ENCODE measurements at places on chromosomes 11 and 22.
A peak's percentile ranks its signal among the peaks of the same experiment; 100 is the strongest.

GRCh38 chr11:10030122-10030490 is 263.9 kb downstream of the SBF2 start:
- DNase-seq: no peak

DNA sequence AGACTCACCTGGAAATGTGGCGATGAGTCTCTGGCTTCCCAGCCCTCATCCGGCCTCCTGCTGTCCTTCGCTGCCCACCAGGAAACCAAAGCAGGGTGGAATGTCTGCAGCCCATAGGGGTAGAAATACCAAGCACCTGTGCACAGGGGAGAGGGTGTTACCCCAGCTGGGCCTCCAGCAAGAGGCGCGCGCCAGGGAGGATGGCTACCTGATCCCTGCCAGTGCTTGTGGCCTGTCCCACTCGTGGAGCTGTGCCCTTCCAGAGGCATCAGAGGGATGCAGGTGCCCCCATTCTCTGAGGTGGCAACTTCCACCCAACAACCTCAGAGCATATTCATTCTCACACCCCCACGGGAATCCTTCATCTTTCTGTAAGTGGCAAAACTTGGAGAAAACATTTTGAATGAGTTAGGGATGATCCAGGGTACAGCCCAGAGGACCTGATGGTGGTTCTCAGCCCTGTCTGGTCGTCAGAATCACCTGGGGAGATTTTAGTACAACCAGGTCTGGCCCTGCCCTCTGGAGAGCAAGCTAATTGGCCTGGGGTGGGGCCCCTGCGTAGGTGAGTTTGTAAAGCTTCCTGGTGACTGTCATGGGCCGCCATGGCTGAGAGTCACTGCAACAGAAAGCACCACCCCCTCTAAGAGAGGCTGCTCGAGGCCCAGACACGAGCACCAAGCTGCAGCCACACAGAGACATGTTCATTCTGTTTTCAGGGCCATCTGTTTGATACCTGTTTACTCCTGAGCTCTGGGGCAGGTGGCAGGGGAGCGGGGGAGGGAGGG is 9.9 kb downstream of the SUN2 start:
- DNase-seq: no peak

DNA sequence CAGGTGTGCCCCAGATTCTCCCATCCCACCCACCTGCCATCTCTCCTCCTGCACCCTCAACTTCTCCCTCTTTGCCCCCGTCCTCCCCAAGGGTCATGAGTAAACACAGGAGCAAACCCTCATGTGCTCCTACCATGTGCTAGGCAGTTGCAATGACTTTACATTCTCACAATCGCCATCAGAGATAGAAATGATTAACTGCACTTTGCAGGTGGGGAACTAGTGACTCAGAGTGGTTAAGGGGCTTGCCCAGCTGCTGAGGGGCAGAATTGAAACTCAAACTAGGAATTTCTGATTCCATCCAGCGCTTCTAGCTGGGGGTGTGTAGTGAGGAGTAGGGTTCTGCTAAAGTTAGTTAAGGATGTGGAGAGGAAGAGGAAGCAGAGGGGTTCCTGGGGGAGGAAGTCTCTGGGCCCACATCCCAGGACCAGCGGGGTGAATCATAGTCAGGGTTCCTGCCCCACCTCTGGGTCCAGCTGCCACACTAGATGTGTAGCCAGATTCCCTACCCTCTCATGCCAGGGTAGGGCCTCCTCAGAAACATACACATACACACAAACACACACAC is 16.0 kb upstream of the PRG2 start:
- no peak for DNase-seq

GRCh38 chr11:94312339-94312738 is 8.0 kb downstream of the IZUMO1R start:
- no peak for DNase-seq

DNA sequence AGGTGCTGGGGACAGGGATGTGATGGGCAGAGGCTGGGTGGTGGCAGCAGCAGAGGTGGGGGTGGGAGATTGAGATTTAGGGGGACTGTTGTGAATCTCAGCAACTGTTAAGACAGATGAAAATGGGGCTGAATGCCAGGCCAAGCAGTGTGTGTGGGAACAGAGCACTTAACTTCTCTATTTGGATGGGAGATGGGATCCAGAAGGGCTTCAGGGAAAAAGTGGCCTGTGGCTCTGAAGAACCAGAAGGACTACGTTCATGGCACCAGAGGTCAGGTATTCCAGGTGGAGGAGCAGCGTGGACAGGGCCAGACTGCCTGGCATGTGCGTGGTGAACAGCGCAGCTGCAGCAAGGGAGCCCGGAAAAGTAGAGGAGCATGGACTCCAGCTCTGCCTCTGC is 82.6 kb upstream of the SYT13 start:
- DNase-seq: no peak

- no peak for DNase-seq
Measured at GRCh38 chr11:125369808-125370207, 126.3 kb downstream of the FEZ1 start.

DNA sequence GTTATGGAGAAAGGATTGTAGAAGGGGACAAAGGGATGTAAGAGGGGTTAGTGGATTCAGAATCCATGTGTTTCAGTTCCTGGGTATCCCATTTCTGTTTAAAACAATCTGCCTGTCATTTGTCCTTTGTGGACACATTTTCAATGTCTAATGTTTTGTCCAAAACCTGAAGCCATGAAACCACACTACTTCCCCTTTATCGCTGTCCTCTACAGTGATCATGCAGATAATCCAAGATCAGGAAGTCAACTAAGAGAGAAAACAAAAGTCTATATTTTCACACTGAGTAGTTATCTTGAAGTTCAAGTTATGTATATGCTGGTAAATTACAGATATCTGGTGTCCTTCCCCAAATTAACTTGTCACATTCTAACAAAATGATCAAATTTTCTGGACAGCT is 457.0 kb downstream of the NTM start:
- DNase-seq: no peak

GRCh38 chr11:31977343-31977742 is 113.5 kb upstream of the RCN1 start:
- DNase-seq: no peak

DNA sequence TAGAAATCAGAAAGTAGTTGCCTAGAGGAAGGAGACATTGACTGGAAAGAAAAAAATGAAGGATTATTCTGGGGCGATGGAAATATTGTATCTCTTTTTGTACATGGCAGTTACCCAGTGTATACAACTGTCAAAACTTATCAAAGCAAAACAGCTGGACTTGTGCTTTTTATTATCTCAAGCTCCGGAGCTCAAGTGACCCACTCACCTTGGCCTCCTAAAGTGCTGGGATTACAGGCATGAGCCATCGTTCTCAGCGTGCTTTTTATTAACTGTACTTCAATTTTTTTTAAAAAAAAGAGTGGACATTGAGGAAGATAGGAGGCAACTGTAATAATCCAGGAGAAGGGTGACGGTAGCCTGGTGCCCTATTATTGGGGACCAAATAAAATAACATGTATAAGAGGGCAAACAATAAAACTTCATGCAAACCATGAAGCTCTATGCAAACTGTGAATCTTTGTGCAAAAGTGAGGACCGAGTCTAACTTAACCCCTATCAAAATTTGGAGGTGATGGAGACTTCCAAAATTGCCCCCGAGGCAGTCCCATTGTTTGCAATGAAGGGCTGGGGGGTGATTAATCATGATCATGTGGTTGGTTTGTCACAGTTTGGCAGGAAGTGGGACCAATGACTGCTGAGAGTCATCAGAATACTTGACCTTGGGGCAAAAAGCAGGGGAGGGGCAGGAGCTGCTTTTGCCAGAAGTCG is 23.5 kb downstream of the FZD4 start:
- DNase-seq: no peak

DNA sequence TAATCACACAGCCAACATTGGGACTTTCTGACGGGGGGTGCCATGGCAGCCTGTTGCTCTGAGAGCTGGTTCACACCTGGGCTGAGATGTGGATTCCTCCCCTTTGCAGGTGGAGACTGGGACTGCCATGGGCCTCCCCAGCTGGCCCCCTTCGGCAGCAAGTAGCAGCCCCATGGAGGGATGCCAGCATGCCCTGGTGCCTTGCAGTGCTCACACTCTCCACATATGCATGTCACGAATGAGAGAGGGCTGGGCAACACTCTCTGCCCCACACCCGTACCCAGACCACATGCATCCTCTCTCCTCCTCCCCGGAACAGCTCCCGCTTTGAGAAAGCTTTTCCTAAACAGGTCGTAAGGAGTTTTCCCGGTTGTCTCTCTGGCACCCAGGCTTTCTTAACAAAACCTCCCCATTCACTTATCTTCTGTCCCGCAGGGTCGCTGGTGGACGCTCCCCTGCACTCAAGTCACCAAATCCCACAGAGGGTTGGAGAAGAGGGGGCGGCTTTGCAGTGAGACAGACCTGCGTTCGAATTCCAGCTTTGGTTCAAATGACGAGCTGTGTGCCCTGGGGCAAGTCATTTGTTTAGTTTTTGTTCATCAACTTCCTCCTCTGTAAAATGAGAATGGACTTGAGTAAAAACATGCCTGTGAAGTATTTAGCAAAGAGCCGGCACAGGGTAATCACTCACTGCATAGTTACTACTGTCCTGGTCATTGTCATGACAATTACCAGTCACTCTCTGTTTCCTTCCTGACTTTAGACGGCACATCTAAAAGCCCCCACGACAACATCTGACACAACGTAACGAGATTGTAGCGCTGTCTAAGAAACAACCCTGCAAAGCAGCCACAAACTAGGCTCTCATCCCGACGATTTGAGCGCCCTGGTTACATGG is 231.3 kb upstream of the B3GAT1 start:
- no peak for DNase-seq

DNA sequence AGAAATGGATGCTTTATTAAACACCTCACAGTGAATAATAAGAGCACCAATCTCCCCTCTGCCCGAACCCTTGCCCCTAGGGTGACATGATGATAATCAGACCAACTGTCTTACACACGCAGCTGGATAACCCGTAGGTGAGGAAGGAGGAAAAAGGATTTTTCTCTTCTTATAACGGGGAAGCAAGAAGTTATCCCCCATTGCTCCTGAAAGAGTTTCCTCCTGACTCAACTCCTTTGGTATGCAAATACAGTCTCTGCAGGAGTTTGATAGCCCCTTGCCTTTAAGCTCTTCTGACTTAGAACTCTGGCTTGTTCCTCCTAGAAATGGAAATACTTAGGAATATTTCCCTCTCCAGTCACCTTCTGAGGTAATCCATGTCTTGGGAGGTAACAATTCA is 455.8 kb downstream of the TMEM135 start:
- no peak for DNase-seq

- no peak for DNase-seq
Measured at GRCh38 chr11:83302151-83302550, 16.0 kb upstream of the CCDC90B start.

DNA sequence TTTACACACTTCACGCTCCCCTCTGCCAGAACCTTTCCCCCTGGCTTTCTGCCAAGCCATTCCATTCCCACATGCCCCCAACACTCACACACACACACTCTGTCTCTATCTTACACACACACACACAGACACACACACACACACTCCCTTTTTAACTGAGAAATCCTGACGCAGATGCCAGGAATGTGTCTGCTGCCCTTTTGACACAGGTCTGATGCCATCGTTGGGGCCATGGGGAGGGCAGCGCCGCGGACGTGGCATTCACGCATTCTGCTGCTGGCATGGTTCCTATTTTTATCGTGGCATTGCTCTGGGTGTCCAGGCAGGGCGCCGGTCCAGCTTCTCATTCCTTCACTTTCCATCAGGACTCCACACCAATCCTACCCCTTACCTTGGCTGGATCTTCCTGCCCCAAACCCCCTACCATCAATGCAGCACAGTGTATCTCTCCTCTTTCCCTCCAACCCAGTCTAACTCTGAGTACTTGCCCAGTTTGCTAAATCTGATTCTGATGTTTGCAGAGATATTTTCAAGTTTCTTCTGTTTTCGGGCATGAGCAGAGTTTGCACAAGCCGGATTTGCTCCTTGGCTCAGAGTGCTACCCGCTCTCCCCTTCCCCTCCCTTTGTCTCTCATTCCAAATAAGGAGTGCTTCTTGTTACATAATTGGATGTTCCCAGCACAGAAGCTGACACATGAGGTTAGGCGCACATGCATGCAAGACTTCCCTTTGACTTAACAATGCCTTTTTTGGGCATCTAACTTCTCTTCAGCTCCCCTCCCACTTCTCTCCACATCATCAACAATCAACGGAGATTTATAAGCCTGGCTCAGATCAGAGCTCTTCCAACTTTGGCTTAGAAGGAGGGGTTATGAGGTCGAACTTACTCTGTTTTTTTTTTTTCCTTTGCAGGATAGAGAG is 18.8 kb downstream of the SNX19 start:
- no peak for DNase-seq

GRCh38 chr22:26690654-26691376 is 33.4 kb downstream of the MIAT start:
- DNase-seq: no peak

DNA sequence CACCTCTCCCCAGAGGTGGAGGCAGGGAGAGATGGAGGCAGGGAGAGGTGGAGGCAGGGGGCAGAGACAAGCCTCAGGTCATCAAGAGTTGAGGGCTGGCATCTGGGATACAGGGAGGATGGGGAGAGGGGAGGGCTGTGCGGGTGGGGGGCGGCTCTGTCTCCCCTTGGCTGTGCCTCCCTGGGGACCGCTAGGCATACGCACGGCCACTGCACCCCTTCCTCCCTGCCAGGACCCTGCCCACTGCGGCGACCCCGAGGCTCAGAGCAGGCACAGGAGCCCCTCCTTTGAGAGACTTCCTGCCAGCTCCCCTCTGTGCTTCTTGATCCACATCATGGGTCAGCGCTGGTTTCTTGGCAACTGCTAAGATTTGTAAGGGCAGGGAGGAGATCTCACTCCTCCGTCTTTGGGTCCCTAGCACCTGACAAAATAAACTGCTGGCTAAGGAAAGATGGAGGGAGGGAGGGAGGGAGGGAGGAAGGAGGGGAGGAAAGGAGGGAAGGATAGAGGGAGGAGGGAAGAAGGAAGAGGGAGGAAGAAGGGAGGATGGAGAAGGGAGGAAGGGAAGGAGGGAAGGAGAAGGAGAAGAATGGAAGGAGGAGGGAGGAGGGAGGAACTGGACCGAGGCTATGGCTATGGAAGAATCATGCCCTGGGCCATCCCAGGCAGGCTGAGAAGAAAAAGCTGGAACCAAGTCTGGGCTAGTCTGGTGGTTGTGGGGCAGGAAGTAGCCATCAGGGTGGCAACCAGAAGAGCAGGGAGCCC is 18.5 kb downstream of the PRR33 start:
- DNase-seq: no peak

DNA sequence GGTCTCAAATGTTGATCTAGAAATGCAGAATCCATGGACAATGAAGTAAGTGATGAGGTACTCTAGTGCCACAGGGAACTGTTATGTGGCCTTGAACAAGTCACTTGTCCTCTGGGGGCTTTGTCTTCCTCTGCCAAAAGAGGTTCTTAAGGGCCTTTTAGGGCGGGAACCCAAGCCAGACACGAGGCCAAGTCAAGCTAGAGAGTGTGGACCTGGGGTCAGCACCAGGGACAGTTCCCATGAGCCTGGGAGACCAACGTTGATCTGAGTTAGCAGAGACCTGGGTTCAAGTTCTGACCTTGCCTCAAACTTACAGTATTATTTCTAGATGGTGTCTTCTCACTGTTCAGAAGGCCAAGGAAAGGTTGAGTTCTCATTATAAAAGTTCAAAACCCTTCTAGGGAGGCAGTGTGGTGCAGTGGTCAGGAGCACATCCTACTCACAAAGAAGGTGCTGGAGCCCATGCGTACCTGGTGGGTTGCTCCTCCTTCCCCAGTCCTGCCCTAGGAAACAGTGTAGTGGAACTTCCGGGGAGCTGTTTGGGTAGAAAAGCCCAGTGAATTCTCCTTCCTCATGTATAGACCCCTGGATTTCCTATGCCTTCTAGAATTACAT is 121.5 kb downstream of the CHST1 start:
- DNase-seq: peak; percentile 69

Measured in WTC11 (cell line).